ENCODE measurements at places on chromosomes 12 and 14.

DNA sequence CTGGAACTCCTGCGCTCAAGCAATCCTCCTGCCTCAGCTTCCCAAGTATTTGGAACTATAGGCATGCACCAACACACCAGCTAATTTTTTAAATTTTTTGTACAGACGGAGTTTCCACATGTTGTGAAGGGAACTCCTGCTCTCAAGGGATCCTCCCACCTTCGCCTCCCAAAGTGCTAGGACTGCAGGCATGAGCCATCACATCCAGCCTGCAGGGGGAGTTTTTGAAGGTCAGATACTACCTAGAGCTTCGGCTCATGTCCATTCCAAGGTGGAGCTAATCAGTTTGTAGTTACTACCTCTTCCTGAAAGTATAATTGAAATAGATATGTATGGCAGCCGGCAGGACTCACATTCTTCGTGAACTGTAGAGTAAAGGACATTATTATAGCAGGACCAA, 3.7 kb upstream of the TAS2R19 start:
- no peaks in the 10 kb centered on the region for H3K36me3 ChIP-seq
- no peak overlapping the region for H3K27ac ChIP-seq
- no peaks in the 10 kb centered on the region for H3K4me1 ChIP-seq
- H3K4me3 ChIP-seq, result no peak overlapping the region
- DNase-seq, result no peak
- H3K27me3 ChIP-seq, result no peaks in the 10 kb centered on the region

DNA sequence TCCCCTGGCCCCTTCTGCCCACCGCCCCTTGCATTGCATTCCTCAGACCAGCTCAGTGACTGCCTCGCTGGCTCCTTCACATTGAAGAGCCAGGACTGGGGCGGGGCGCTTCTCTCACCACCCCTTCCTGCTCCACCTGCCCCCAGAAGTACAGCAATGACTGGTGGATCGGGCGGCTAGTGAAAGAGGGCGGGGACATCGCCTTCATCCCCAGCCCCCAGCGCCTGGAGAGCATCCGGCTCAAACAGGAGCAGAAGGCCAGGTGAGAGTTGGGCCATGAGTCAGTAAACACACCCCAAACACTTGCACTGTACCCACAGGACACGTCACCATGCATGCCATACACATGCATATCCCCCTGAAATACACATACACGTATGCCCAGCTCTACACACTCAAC, 5.8 kb downstream of the CACNB3 start:
- H3K36me3 ChIP-seq, result peaks cover 15% of the 10 kb centered on the region
- H3K27ac ChIP-seq, result no peak overlapping the region
- H3K27me3 ChIP-seq, result no peaks in the 10 kb centered on the region
- no peak for DNase-seq
- 0 out of 2 replicates have a peak, but pooled peaks cover 2% of the 10 kb centered on the region for H3K4me1 ChIP-seq
- H3K4me3 ChIP-seq, result no peak overlapping the region

- DNase-seq, result no peak
- no peak overlapping the region for H3K4me3 ChIP-seq
- H3K4me1 ChIP-seq, result peaks cover 95% of the 10 kb centered on the region
- peaks cover 29% of the 10 kb centered on the region for H3K36me3 ChIP-seq
- no peak overlapping the region for H3K27ac ChIP-seq
Measured at GRCh38 chr12:65951697-65952096, 127.4 kb downstream of the HMGA2 start.

- no peaks in the 10 kb centered on the region for H3K27me3 ChIP-seq
- H3K4me1 ChIP-seq, result no peaks in the 10 kb centered on the region
- no peak overlapping the region for H3K27ac ChIP-seq
- peak overlapping the region; percentile 26 for H3K4me3 ChIP-seq
Measured at GRCh38 chr14:21191809-21192446, 36.1 kb upstream of the OR5AU1 start.

GRCh38 chr12:52121824-52122539, 42.5 kb downstream of the SMIM41 start:
- H3K4me3 ChIP-seq, result no peak overlapping the region
- H3K27ac ChIP-seq, result no peak overlapping the region
- peaks cover 18% of the 10 kb centered on the region for H3K4me1 ChIP-seq
- no peaks in the 10 kb centered on the region for H3K27me3 ChIP-seq

DNA sequence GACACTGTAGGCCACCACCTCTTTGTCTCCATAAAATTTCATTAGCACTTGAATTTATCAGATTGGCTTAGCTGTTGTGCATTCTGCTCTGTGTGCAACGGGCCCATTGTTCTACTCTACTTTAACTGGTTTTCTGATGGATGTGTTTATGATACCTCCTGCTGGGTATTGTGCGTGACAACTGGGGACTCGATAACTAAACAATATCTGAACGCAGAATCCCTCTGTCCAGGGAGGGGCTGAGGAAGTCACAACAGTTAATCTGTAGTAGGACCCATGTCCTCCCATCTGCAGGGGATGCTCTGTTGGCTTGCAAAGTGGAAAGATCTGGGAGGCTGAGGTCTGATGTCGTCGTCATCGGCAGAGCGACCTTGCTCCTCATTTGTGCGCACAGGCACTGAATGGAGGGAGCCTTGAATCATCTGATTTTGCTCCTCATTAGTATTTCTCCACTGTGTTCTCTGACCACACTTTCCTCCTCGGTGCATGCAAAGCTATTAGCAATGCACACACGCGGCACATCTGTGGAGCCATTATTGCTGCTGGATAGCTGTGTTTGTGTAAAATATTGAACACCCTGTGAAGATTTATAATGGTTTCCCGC, 422.5 kb downstream of the NRXN3 start:
- no peaks in the 10 kb centered on the region for H3K4me1 ChIP-seq
- H3K27me3 ChIP-seq, result no peaks in the 10 kb centered on the region
- H3K36me3 ChIP-seq, result no peaks in the 10 kb centered on the region
- no peak overlapping the region for H3K4me3 ChIP-seq
- no peak for DNase-seq
- no peak overlapping the region for H3K27ac ChIP-seq

- no peaks in the 10 kb centered on the region for H3K27me3 ChIP-seq
- no peaks in the 10 kb centered on the region for H3K36me3 ChIP-seq
- H3K4me1 ChIP-seq, result peaks cover 3% of the 10 kb centered on the region
- DNase-seq, result no peak
Measured at GRCh38 chr12:98425859-98426258, 89.5 kb upstream of the TMPO start.

- no peaks in the 10 kb centered on the region for H3K36me3 ChIP-seq
- no peaks in the 10 kb centered on the region for H3K4me1 ChIP-seq
- no peak for DNase-seq
- no peak overlapping the region for H3K27ac ChIP-seq
- no peak overlapping the region for H3K4me3 ChIP-seq
Measured at GRCh38 chr12:16303939-16304338, 26.5 kb upstream of the SLC15A5 start.

DNA sequence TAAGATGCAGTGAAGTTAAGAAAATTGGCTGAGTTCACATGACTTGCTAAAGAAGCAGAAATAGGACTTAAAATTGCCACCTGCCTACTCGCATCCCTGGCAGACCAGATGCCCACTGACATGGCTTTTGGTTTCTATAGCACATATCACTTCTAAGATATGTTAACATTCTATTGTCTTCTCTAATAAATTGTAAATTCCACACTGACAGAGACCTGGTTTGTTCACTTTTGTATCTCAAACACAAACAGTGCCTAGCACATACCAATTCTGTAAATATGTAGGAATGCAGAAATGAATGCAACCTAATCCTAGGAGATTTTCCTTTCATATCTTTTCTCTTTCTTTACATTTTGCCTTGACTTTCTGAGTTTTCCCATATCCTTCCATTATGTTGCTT, 1047.6 kb downstream of the AACS start:
- H3K4me3 ChIP-seq, result no peak overlapping the region
- no peak for DNase-seq
- H3K27ac ChIP-seq, result no peak overlapping the region
- H3K36me3 ChIP-seq, result no peaks in the 10 kb centered on the region
- no peaks in the 10 kb centered on the region for H3K4me1 ChIP-seq

DNA sequence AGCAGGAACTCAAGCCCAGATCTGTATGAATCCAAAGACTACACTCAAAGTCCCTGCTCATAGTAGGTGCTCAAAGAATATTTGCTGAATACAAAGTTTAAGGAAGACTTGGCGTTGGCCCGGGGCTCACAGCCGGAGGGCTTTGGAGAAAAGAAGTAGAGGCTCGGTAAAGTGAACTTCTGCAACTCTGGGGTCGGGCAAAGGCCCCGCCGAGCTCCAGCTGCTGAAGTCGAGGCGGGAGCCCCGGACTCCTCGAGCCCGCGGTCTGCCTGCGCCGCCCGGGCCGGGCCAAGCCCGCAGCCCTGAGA, 335 bp downstream of the GCN1 start:
- H3K36me3 ChIP-seq, result peaks cover 28% of the 10 kb centered on the region
- peak overlapping the region; percentile 63 for H3K4me3 ChIP-seq
- peaks cover 47% of the 10 kb centered on the region for H3K4me1 ChIP-seq
- H3K27ac ChIP-seq, result peak overlapping the region; percentile 86
- no peak for DNase-seq

DNA sequence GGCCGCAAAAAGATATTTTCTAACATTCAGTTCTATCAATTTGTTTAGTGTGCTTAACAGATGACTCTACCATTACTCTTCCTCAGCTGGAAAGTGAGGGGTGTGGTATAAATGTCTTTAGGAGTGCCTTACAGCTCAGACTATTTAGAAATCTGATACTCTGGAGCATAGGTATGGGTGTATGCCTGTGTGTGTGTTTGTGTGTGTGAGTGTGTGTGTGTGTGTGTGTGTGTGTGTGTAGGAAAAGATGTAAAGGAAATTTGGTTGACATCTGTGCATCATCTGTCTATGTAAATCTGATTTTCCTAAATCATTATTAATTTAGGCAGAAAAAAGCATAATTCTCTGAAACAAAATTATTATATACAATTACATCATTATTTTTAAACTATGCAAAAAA, 16.0 kb downstream of the RNASE3 start:
- H3K36me3 ChIP-seq, result no peaks in the 10 kb centered on the region
- H3K4me3 ChIP-seq, result no peak overlapping the region
- H3K27ac ChIP-seq, result no peak overlapping the region

- peaks cover 11% of the 10 kb centered on the region for H3K4me1 ChIP-seq
- no peak overlapping the region for H3K27ac ChIP-seq
- peak; percentile 56 for DNase-seq
Measured at GRCh38 chr12:46342562-46343033, 30.0 kb downstream of the SLC38A2 start.

DNA sequence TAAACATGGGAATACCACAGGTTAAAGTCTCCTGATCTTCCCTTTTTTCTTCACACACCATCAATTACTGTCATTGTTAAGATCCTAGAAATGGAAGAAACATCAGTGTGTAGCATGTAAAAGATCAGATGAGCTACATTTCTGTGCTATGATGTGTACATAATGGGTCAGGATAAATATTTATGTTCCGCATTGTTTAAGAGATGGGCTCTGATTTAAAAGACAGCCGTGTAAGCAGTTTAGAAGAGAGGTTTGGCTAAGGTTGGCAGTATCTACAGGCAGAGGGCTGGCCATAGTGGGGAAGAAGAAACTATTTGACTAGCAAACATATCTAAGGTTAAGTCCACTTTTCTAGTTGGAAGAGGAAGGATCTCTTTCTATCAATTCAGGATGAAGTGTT, 49.4 kb downstream of the LRRC9 start:
- H3K27ac ChIP-seq, result no peak overlapping the region
- H3K27me3 ChIP-seq, result no peaks in the 10 kb centered on the region
- no peak for DNase-seq
- H3K4me3 ChIP-seq, result no peak overlapping the region
- no peaks in the 10 kb centered on the region for H3K36me3 ChIP-seq

DNA sequence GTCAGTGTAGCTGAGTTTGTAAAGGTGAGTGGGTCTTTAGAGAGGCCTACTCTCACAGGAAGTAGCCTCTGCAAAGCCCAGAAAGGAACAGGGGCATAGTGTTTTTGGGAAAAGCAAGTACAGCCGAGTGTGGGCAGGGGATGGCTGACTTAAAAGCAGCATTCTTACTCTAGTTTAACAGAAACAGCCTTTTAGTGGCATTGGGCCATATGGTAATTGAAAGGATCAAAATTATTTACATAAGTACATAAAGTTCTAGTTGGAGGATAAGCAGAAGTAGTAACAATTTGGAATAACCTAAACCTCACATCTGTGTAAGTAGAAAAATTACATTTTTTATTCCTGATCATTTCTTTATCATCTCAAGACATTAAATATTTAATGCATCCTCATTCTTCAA, 49.1 kb downstream of the RASSF8 start:
- H3K4me3 ChIP-seq, result no peak overlapping the region
- H3K27me3 ChIP-seq, result no peaks in the 10 kb centered on the region
- DNase-seq, result no peak
- no peak overlapping the region for H3K27ac ChIP-seq

GRCh38 chr12:29350080-29350479, 30.9 kb downstream of the ERGIC2 start:
- DNase-seq, result no peak
- no peak overlapping the region for H3K27ac ChIP-seq
- H3K4me3 ChIP-seq, result no peak overlapping the region
- no peaks in the 10 kb centered on the region for H3K27me3 ChIP-seq
